Hematopoietic multipotent progenitor cell (in vitro differentiated cells): ENCODE measurements at places on chromosomes 7 and 10.

DNA sequence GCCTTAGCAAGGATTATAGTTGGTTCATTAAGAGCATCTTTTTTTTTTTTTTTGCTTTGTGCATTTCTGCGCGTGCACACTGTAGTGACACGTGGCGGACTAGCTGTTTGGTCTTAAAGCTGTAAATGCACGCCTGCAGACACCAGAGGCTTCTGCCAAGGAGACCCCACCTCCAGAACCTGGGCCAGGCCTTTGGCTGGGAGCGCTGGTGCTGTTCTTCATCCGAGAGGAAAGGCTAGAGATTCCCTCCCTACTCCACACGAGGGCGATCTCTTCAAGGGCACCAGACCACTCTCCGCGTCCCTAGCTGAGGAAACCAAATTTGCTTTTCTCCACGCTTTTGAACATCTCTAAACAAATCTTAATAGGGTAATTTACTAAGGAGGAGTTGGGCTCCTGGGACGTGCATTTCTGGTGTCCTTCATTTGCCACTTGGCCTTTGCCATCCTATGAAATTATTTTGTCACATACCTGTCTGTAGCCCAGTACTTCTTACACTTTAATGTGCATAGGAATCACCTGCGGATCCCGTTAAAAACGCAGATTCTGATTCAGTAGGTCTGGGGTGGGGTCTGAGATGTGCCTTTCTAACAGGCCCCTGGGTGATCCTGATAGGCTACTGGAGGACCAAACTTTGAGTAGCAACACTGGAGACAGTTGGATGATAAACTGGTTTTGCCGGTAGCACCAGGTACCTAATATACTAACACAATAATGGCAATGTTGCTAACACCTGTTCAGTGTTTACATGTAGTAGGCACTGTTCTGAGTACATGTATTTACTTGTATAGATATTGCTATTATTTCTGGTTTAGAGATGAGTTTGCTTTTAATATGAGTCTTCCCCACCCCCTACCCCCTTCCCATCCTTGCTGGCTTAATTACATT is 1.3 kb upstream of the SLC26A5 start:
- no peak for DNase-seq

DNA sequence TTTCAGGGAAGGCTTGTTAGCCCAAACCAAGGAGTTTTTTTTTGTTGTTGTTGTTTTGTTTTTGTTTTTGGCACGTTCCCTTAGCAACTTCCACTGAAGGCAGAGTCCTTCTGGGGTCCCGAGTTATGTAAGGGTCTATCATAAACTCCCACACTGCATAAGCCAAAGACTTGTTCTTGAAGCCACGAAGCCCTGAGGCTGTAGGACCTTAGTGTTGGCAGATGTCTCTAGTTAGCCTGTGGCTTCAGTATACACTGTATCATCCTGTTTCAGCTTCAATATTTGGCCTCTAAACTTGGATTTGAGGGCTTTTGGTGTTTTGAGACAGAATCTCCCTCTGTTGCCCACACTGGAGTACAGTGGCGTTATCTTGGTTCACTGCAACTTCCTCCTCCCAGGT is 13.6 kb downstream of the KPNA7 start:
- no peak for DNase-seq

- DNase-seq: no peak
These were observed 961.4 kb upstream of the ZNF722 start for GRCh38 chr7:63037242-63037641.

DNA sequence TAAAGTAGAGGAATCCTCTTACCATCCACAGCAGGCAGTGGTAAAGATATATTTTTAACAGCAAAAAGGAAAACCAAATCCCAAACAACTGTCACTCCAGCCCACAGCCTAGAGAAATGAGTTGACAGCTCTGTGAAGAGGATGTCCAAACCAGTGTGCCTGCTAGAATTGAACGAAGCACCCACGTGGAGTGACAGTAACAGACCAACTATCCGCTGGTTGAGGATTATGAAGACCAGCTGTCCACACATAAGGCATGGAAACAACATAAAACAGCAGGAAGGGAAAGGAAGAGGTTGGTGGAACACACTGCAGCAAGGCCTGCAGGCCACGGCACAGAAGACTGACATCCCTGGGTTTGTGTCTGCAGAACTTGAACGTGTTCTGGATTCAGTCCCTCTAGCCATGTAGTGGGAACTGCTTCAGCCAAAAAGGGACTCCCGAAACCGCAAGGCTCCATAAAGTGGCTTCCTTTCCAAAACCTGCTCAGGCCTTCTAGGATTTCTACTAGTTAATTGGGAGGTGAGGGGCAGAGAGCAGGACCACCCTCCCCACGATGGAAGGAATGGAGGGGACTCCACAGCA is 324.4 kb downstream of the BICC1 start:
- DNase-seq: no peak

- DNase-seq: no peak
These were observed 91.9 kb downstream of the PCGF5 start for GRCh38 chr10:91312382-91312733.
